Activated T-cell treated with anti-CD3 and anti-CD28 coated beads, Interleukin-2, amount 50 U/mL, for 24 hours (primary cell): ENCODE measurements at places on chromosomes 16 and 17.

DNA sequence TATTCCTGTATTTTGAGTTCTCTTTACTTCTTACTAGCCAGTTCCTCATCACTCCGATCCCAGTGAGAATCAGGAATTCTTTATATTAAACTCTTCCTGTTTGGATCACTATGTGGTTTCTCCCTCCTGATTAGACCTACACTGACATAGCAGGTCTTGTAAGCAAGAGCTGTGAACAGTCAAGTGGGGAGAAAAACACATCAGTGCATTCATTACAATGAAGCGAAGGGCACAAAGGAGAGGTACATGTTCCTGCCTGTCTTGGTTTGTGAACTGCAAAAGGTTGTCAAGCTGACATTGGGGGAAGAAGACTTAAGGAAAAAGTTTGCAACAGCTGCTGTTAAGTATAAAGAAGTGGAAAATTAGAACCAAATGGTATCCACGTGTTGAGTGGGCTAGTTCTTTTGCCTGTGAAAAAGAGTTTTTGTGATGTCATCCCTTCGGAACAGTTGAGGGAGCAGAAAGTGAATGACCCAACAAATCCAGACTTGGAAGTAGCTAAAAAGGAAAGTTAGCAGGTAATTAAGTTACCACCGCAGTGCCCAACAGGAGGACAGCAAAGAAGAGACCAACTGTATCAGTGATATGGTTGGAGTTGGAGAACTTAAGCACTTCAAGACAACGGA is 23.0 kb upstream of the TRIM25 start:
- no peak for DNase-seq

GRCh38 chr17:33551911-33552310 is 258.8 kb upstream of the ASIC2 start:
- DNase-seq: no peak

DNA sequence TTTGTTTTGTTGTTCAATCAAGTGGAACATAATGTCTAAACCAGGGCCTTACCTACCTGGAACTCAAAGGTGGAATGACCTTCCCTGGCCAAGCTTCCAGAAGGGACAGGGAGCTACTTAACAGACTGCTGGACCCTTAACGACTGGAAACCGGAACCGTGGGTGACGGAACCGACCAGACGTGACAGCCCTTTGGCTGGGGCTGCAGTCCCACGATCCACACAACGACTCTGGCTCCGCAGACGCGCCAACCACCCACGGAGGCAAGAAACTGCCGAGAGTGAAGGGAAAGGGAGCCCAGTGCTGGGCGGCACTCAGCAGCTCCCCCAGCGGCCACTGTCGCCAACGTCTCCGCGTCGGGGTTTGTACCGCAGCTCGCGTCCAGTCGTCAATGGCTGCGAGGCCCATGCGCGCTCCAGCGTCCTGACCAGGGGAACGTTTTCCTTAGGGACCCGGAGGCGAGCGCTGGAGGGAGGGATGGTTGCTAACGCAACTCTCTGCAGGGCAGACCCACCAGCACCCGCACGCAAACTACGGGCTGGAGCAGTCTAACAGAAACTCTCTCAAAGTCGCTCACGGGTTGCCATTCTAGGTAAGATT is 5.5 kb upstream of the KIF22 start:
- peak; percentile 85 for DNase-seq

- no peak for DNase-seq
Observed at GRCh38 chr17:81399481-81400153, 4.4 kb downstream of the BAHCC1 start.

DNA sequence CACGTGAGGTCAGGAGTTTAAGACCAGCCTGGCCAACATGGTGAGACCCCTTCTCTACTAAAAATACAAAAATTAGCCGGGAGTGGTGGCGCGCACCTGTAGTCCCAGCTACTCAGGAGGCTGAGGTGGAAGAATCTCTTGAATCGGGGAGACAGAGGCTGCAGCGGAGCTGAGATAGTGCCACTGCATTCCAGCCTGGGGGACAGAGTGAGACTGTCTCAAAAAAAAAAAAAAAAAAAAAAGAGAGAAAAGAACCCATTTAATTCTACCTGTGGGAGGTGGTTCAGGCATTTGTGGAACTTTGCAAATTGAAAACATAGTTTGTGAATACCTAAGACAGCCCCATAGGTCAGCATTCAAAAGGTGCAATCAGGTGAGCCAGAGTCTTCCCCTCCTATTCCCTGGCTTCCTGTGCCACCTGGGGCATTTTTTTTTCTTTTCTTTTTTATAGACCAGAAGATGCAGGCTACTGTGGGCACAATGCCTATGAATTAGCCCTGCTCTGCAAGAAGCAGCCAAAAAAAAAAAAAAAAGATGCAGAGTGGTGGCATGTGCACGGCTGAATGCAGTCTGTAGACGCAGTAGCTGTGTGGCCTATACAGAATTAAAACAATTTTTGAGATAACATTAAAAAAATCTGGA is 9.1 kb upstream of the SOCS3 start:
- DNase-seq: no peak

- no peak for DNase-seq
Observed at GRCh38 chr16:9630985-9631384, 539.5 kb downstream of the HAPSTR1 start.

- DNase-seq: peak; percentile 83
Observed at GRCh38 chr16:79600638-79601091, at the start of gene MAF. Gene MAF, minus strand, starts transcription at chr16:79600737. Its CDS starts 835 bp downstream, at chr16:79599902.

GRCh38 chr17:14595656-14596055 is 294.8 kb downstream of the HS3ST3B1 start:
- DNase-seq: no peak

DNA sequence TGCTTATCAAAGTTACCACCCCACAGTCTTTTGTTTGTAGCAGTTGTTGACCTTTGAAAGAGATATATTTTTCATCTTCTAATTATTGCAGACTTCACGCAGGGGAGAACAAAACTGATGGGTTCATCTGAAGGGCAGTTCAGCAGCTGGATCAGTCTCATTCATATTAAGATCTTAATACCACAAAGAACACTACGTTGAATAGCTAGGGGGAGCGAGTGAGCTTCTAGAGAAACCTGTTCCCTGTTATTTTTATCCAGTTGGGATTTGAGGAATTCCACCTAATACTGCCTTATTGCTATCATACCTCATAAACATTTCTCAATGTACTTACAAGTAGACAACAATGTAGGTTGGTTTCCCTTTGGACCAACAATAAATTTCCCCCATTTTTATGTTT is 306.1 kb upstream of the KIF2B start:
- DNase-seq: no peak

GRCh38 chr16:70162041-70162451 is 11.5 kb upstream of the CLEC18C start:
- DNase-seq: no peak

GRCh38 chr16:51888016-51888415 is 658.9 kb downstream of the TOX3 start:
- no peak for DNase-seq

DNA sequence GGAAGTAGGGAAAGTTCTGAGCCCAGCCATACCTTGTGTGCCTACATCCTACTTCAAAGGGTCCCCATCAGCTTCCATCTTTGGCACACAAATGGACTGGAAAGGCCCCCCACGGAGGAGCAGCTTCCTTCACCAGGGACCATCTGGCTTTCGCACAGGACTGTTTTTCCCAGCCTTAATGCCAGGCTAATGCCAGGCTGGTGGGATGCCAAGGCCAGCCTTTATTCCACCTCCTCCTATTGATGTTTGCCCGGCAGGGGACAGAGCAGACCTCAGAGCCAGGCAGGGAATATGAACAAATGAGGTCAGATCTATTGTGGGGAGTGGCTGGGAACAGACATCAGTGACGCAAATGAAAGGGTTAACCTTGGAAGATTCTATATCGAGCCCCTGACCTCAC is 5.7 kb downstream of the GPR179 start:
- DNase-seq: no peak

DNA sequence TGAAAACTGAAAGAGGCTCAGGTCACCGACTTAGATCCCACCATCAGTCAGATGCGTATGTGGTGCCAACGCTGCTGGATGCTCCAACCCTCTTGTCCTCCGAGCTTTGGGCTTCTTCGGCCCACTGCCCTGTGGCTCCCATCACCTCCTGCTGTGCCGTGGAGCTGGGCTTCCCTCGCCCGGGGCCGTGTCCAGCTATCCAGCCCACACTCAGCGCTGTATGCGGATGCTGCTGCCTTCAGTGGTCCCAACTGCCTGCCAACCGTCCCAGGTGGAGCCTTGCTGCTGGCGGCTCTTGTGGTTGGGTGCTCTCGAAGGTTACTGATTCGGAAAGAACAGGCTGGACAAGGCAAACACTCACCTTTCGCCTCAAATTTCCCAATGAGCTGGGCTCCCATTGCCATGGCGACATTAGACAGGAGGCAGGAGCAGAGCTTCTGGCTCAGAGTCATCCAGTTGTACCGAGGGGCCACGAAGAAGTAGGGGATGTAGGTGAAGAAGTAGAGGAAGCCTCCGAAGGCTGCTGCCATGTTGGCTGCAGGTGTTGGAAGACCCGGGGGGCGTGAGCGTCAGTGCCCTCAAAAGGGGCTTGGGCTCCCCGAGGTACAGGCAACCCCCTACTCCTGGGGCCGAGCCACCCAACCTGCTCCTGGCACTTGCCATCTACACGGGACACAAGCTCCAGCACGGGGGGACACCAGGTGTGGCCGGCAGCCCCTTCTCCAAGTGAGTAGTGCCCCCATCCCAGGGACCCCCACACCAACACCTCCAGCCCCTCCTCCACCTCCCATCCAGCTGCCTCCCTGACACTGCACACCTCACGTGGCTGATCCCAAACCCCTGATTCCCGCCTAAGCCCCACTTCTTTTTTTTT is 32.2 kb downstream of the ABCA3 start:
- no peak for DNase-seq

DNA sequence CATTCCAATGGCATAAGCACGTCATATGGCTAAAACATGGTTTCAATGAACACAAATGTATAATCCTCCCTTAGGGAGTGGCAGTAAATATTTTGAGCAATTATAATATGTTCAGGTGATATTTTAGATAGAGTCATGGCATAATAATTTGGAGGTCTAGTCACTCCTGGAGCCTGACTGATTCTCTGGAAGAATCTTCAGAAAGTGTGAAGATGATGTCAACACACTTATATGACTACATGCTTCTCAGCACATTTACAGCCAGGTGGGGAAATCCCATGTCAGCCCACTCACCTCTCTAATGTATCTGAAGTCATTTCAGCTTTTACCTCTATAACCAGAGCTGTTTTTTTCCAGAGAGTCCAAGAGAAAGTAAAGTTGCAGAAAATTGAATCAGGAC is 474.8 kb downstream of the SHISA9 start:
- no peak for DNase-seq

DNA sequence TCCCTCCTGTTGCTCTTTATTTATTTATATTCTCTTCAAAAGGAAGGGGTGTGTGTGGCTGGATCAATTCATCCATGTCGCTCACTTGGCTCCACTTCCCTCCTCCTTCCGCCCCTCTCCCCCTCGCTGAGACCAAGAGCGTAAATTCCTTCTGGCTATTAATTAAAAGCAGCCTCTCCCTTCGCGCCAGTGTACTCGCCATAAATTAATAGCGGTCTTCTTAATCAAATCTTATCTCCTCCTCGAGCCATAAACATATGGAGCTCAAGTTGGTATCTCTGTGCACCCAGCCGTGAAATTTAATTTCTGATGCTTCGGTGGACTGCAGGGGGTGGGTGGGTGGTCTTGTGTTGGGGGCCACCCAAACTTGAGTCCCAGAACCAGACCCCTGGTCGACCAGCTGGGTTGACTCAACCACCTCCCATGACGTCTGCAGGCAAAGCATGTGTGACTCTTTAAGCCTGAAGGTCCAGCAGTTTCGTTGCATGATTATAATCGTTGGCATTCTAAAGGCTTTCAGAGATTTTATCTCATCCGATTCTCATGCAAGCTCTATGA is 57.9 kb downstream of the SDK2 start:
- no peak for DNase-seq

DNA sequence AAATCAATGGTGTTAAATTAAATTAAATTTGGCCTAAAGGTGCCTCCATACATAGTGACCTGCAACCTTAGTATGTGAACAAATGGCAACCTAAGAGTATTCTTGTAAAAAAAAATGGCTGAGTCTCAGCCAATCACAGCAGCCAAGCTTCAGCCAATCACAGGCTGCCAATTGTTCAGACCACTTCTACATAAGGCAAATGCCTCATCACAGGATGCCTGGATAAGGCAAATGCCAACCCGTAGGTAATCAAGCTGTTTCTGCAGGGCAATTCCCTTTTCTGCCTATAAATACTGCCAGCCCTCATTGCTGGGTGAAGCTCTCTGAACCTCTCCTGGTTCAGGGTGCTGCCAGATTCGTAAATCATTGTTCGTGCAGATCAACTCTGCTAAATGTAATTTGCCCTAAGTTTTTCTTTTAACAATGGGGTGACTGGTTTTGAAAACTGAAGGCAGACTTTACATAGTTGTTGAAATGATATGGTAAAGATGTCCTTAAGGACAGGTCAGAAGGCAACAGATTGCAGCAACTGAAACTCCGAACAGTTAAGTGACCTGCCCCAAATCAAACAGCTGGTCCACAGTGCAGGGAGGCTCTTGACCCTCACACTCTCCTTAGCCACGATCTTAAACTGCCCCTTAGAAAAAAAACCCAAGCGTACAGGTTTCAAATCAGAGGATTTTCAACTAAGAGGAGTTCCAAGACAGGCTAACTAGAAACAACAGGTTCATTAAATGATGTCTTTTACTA is 50.3 kb downstream of the N4BP1 start:
- DNase-seq: no peak
